C1 segment of cervical spinal cord (tissue), 14 donors: ENCODE measurements at places on chromosomes 11 and 22.

DNA sequence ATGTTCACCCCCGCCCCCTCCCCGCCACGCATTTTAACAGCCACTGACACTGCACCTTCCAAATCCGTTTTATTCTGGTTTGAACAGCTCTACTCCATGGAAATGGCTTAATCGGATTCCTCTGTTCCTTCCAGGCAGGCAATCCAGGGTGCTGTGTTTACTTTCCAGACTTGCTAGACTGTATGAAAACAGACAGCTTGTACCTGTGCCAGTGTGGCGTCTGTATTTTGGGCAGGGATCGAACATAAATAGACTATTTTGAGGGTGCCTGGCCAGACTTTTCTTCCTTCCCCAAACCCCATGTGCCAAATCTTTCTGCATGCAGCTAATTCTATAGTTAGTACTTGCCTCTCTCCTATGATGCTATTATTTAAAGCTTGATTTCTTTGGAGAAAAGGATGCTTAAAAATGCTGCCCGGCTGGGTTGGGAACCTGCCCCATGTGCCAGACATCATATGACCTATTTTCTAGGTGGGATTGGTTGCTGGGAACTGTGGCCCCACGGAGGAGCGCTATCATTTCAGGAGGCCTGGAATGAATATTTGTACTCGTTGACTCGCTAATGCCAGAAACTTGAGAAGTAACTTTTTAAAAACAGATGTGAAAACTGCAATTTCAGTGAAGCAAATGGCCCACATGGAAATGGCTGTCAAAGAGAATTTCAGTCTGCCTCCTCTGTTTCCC is 814.8 kb downstream of the BRD1 start:
- DNase-seq = no peak

DNA sequence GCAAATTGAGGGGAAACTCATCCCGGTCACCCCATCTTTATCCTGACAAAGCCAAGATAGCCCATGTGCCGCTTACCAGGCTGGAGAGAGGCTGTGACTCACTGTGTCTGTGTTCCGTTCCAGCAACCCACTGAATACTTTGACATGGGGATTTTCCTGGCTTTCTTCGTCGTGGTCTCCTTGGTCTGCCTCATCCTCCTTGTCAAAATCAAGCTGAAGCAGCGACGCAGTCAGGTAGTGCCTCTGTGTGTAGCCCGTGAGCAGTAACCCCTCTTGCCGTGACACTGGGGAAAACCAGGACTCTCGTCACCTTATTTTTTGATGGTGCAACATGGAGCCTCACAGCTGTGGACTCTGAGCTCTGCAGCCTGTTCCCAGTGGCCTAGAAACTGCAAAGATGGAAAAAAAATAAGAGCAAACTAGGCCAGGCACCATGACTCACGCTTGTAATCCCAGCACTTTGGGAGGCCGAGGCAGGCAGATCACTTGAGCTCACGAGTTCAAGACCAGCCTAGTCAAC is 16.9 kb downstream of the C22orf31 start:
- DNase-seq = no peak

GRCh38 chr11:62398011-62398994 is 20.5 kb upstream of the SCGB1A1 start:
- no peak for DNase-seq

DNA sequence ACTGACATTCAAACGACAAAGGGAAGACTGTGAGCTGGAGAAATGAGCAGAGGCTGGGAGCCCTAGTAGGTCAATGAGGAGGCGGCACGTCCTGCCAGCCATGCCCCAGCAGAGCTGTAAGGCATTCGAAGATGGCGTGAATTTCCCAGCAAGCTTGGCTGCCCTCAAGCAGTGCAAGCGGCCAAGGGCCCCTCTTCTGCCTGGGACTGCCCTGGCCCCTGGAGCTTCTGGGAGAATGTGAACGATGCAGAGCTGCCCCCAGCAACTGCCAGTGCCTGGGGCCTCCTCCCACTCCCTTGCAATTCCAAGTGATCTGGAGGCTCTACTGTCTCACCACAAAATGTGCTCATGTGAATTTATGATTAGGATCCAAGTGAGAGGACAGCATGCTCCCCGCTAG is 4.3 kb downstream of the PPM1F start:
- DNase-seq = no peak

- no peak for DNase-seq
These were observed 2.0 kb downstream of the PDGFD start for GRCh38 chr11:104161751-104162450.

GRCh38 chr11:132718711-132719671 is 813.3 kb downstream of the OPCML start:
- peak; percentile 85 for DNase-seq

- no peak for DNase-seq
These were observed 35.6 kb downstream of the TMEM123 start for GRCh38 chr11:102416976-102417375.

DNA sequence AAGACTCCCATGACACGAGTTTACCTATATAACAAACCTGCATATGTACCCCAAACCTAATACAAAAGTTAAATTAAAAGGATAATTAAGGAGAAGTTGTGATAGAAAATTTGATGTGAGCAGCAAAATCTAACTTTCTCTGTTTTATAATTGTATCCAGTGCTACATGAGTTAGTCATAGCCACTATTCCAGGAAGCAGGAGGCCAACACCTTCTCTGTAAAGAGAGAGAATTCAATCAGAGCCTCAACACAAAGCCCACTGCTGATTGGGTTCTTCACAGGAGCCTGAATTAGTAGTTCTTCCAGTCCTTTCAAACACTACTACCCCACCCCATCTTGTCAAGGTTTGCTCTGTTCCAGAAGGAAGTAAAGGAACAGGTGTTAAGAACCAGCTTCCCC is 84.2 kb downstream of the BLID start:
- no peak for DNase-seq

- DNase-seq = no peak
These were observed 21.7 kb downstream of the CAVIN3 start for GRCh38 chr11:6298605-6299004.

GRCh38 chr11:111063726-111064517 is 181.6 kb upstream of the POU2AF2 start:
- no peak for DNase-seq

DNA sequence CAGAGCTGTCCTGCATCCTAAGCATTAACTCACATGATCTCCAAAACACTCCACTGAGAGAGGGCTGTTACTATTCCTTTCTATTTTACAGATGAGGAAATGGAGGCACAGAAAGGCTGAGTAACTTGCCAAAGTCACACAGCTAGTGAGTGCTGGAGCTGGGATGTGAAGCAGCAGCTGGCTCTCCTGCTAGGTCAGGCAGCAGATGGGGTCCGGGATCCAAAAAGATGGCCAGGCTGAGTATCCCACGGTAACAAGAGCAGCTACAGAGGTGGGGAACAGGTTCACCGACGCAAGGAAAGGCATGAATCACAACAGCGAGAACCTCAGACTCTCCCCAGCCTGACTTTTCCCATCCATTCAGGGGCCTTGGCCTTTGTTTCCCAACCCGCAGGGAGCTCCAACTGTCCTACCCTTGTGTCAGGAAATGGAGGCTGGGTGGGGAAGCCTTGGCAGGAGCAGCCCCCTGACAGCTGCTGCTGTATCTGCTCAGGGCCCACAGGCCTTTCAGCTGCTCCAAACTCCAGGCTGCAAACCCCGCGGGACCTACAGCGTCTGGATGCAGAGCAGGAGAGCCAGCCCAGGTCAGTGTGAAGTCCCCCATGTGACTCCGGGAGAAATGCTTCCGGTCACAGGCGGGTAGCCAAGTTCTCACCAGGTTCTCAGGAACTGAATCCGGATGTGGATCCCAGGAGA is 29.5 kb downstream of the DKK3 start:
- no peak for DNase-seq

- no peak for DNase-seq
These were observed 7.6 kb upstream of the KCTD17 start for GRCh38 chr22:37043828-37044538.

DNA sequence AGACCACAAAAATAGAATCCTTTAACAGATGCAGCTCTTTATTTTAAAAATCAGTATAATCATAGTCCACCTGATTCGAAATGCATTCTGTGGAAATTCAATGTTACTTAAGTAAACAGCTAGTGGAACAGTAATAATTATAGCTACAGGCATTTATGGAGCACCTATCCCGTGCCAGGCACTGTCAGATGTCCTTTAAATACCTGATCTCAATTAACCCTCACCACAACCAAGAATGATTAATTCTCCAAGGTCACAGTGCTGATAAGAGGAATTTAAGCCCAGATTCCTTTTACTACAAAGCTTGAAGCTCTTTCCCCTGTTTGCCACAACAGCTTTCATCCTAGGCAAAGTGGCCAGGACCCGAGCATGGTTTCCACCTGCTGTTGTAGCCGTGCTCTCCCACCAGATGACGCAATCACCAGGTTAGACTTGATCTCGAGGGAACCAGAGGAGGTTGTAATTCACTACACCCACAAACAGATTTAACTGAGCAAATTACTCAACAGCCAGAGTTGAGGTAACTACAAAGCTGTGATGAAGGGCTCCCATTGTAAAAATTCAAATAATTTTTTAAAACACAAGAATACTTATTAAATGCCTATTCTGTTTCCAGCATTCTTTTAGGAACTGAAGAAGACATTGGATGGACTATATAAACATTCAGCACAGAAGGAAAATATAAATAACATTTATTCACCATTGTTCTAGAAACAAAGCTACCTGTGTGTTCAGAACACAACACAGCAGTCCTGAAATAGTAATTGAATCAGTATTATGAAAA is 10.3 kb downstream of the PRDM10 start:
- no peak for DNase-seq

- no peak for DNase-seq
These were observed 8.3 kb upstream of the KRTAP5-7 start for GRCh38 chr11:71518506-71519471.

DNA sequence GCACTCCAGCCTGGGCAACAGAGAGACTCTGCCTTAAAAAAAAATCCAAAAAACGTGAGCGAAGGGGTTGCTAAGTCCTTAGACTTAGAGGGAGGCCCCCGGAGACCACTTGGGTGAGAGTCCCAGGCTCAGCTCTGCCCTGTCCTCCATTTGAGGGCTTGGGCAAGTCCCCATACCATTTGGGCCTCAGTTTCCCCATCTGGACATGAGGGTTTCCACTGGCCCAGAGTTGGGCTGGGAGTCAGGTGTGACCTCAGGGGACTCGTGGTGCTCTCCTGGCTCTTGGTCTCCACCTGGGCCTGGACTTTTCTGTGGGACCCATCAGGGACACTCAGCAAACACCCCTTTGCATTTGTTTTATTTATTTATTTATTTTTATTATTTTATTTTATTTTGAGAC is 35.2 kb upstream of the CSNK1E start:
- DNase-seq = no peak

DNA sequence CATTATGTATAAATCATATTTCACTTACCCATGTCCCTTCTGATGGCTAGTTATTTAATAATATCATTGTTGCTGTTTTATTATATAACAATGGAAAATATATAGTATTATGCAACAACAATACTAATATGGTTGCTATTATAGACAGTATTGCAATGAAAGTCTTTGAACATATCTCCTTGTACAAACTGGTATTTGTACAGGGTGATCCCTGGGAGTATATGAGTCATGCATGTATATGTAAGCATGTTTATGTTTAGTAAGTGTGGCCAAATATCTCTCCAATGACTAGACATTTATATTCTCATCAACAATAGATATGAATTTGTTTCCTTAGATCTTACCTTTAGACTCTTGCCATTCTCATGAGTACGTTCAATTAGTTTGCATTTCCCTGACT is 55.9 kb downstream of the KCNC1 start:
- no peak for DNase-seq

- no peak for DNase-seq
These were observed 40.8 kb downstream of the LGR4 start for GRCh38 chr11:27431808-27432207.

DNA sequence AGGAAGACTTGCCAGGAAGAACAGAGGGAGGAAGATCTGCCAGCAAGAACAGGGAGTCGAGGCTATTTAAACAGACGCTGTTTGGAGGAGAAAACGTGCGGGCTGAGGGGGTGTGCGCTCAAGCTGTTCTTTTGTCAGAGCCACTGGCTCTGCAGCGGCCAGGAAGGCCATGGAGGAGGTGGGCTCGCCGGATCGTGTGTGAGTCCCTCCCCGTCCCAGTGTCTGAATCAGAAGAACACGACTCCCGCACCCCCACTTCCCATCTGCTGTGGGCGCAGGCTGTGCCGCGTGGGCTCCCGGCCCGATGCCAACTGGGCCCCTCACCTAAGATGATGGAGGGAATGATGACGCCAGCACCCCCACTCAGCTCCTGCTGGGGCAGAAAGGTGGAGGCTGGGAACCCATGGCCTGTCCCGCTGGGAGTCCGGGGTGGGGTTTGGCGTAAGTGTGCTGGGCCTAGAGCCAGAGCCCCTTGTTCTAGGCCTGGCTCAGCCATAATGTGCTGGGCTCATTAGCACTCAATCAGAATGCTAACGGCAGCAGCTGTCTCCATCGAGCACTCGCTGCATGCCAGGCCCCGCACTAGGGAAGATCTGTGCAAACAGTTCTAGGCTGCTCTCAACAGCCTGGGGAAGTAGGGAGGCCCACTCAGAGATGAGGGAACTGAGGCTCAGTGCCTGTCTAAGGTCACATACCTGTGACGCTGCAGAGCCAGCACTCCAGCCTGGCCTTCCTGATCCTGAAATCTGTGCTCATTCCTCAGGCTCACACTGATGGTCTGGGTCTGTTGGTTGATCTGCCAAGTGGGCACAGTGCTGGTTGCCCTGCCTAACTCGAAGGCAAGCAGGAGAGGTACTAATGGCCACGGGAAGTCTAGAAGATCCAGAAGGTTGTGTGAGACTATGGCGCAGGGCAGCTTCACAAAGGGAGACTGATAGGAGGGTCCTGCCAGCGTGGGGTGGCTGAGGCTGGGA is 11.5 kb downstream of the NPTXR start:
- no peak for DNase-seq

- DNase-seq = no peak
These were observed 14.7 kb downstream of the MGAT3 start for GRCh38 chr22:39471381-39472141.

DNA sequence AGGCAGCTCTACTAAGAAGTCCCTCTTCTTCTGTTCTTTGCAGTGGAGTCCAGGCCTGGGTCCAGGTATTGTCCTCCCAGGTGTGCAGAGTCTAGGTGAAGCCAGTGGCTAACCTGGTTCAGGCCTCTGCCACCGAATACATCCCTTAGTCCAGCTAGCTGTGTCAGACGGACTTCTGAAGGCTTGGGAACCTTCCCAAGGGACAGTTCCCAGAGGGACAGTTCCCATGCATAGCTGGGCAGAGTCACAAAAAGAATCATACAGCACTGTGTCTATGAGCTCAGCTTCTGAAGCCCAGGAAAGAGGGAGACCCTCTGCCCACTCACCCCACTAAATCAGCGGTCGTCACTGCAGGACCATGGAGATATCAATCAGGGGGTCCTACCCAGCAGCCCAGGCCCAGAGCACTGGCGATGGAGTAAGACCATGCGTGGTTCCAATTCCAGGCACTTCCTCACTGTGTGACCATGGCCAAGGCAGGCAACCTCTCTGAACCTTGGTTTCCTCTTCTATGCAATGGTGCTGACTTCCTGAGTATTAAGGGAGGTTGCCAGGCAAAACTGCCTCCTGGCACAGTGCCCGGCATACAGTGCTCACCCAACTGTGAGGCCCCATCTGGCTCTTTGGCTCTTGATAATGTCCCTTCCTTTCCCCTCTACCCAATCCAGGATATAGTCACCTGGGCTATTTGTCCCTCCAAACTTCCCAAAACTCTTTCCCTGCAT is 3.4 kb downstream of the MS4A10 start:
- DNase-seq = no peak

- no peak for DNase-seq
These were observed 18.1 kb upstream of the TSPAN18 start for GRCh38 chr11:44708523-44709280.
